ENCODE measurements at places on chromosomes 2 and 18.

DNA sequence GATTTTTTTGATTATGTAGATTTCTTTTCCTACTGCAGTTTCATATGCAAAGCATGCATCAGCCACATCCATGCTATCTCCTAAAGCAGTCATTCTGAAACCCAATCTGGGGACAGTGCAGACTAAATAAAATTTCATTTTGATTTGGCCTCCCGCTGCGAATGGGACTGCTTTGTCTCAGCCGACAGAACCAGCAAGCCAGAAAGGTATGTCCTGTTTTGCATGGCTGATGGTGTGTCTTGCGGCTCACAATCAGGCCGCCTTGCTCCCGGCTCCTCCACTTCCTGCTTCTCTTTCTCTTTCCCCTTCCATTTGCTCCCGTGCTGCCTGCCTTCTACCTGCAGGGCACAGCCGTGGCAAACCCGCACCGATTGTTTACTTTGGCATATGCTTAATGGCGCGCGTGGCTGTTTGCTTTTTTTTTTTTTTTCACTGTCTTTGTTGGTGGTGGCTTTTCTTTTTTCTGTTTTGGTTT, 419.6 kb upstream of the POU3F3 start:
- DNase-seq: peak; percentile 2

GRCh38 chr2:123656590-123656989, 368.5 kb upstream of the CNTNAP5 start:
- no peak for DNase-seq

- DNase-seq: no peak
These were observed 520.0 kb downstream of the SLC4A3 start for GRCh38 chr2:220147161-220148038.

DNA sequence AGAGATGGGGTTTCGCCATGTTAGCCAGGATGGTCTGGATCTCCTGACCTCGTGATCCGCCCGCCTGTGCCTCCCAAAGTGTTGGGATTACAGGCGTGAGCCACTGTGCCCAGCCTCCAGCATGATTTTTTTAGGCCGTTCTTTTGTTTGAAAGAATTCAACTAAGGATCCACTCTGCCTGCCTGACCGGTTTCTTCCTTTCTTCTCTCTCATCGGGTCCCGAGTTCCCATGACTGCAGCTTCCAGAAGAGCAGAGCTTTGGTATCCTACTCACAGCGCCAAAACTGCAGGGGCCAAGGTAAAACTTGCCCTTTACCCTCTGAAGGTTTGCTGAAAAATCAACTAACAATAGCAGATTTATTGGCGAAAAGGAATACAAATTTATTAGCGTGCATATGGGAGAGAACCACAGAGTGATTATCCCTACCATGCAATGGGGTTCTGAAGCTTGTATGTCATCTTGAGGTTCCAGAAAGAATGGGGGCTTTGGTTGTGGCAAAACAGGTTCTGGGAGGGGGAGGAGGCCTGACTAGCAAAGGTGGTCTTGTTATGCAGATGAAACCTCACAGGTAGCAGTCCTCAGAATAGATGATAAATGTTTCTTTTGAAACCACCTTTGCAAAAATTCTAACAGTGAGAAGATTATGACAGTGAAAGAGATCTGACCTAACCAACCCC, 87.0 kb upstream of the MSH6 start:
- no peak for DNase-seq

DNA sequence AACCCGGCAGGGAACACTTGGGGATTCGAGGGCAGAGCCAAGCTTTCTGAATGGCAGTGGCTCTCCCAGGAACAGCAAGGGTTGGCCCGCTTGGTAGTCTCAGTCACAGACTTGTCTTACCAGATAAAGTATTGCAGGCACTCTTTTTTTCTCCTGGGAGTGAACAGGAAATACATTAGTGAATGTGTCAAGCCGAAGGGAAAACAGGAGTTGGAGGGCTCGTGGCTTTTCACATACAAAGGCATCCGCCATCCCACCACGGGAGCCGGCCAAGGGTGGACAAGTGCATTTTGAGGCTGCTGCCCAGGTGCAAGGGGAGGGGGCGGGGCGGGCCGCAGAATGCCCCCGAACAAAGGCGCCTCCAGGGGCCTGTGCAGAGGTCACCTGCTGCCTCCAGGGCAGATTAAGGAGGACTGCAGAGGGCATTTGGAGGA, 163.3 kb upstream of the SIX3 start:
- no peak for DNase-seq

DNA sequence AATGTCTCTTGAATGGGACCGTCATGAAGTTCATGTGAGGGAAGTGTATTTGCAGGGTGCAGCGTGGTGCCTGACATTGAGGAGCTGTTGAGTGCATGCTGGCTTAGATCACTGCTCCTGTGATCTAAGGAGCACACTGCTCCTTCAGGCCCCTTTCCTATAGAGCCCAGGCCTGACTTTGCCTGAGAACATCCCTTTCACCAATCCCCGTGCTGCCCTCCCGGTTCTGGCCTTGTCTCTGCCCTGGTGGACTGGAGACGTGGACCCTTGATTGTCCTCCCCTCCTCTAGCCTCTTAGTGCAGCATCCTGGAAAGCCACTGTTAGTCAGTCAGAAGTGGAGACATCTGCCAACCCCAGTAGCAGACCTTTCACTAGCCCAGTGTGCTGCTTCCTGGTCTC, 323.6 kb upstream of the HS6ST1 start:
- DNase-seq: no peak

- DNase-seq: peak; percentile 40
These were observed 616.8 kb upstream of the VRK2 start for GRCh38 chr2:57429831-57430230.

DNA sequence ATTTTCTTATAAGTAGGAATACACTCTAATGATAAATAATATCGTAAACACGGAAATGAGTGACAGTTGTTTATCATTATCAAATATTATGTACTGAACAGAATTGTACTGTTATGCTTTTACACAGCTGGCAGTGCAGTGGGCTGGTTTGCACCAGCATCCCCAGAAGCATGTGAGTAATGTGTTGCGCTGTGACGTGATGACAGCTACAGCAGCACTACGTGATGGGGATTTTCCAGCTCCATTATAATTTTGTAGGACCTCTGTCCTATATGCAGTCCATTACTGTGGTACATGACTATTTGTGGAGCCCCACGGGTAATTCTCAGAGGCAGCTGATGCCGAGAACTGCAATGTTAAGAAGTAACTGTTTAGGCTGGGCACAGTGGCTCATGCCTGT, 77.3 kb upstream of the ATG16L1 start:
- DNase-seq: no peak
